Activated CD4-positive, alpha-beta T cell treated with anti-CD3 and anti-CD28 coated beads for 48 hours (primary cell): ENCODE measurements at places on chromosomes 6 and 20.

DNA sequence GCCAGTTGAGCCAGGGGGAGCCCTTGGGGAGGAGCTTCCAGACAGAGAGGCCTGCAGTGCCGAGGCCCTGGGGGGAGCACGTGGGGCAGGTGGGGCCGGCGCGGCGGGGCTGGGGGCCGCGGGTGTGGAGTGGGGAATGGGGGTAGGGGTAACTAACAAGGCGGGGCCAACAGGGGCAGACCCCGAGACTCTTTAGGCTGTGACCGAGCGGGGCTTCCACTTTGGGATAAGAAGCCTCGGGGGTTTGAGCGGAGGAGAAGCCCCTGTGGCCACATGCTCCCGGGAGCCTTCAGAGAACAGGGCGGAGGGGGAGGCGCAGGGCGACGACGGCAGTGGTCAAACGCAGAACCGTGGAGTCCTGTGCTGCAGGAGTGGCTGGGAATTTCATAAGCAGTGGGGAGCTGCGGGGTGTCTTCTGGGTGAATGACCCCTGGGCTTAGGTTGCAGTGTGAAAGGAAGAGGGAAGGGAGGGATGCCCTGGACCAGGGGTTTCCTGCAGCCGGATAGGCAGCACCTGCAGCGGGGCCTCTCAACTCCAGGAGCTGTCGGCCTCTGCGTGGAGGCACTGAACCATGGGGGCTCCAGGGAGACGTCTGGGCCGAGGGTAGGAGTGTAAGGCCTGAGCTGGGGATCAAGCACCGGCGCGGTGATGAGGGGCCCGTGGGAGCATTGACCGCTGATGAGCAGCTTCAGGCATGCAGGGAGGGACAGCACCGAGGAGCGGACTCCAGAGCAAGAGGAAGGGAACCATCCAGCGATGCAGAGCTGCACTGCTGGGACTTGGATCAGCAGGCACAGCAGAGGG is 121.0 kb downstream of the SYNDIG1 start:
- DNase-seq = no peak

- no peak for DNase-seq
Measured at GRCh38 chr6:70686548-70687133, 19.0 kb downstream of the SMAP1 start.

- no peak for DNase-seq
Measured at GRCh38 chr6:132780770-132781371, 17.6 kb downstream of the SLC18B1 start.

DNA sequence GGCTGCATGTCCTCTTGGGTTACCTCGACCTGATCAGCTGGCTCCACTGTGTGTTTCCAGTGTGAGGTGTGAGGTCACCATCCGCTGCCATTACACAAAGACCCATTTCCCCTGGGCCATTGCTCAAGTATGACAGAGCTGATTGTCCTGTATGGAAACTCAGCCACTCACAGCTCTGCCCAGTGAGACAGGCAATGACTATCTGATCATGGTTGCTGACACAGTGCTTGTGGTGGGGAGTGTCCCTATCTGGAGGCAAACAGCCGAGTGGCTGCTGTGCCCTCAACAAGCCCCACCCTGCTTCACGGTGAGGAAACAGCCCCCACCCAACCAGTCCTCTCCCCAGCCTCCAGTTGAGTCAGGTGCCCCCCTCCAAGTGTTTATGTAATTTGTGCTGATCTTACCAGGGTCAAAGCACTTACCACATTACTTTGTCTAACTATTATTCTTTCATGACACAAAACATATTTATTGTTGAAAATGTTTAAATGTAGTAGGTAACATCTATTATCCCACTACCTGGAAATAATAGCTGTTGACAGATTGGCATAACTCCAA is 11.7 kb upstream of the MAPK13 start:
- DNase-seq = peak; percentile 69

GRCh38 chr6:2848851-2849250 is 7.2 kb upstream of the SERPINB1 start:
- peak; percentile 82 for DNase-seq

DNA sequence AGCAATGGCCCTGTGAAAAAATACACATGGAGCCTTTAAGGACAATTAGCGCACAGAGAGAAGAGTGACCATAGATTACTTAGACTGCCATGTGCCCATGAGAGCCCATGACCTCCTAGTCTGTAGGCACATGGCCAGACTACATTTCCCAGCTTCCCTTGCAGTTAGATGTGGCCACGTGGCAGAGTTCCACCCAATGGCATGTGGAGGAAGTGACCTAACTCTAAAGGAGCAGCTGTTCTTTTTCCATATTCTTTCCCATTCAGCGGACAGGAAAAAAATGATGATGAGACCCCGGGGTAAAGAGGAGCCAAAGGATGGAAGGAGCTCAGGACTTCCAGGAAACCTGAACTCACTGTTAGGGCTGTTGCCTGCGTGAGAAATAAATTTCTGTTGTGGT is 116.6 kb downstream of the CBLN4 start:
- no peak for DNase-seq

- DNase-seq = peak; percentile 53
Measured at GRCh38 chr20:39874049-39874893, 814.8 kb downstream of the MAFB start.

- no peak for DNase-seq
Measured at GRCh38 chr20:17499041-17499440, 32.1 kb downstream of the BFSP1 start.

- no peak for DNase-seq
Measured at GRCh38 chr6:508614-509013, 117.1 kb downstream of the IRF4 start.

GRCh38 chr6:22392711-22393110 is 95.9 kb upstream of the PRL start:
- DNase-seq = no peak

- no peak for DNase-seq
Measured at GRCh38 chr6:22239261-22239921, 57.4 kb downstream of the PRL start.

DNA sequence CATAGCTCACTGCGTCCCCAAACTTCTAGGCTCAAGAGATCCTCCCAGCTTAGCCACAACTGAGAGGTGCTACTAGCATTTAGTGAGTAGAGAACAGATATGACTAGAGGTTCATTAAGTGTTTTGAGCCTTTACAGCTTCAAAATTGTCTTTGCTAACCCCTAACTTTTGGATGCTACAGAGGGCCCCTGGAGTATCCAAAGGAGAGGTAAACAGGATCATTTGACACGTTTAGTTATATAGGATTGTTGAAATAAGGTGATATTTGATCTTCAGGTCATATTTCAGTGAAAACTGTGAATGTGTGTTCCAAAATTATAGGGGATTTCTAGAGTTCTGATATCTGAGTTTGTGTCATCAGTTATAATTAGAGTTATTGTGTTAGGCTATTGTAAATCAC is 19.2 kb upstream of the HFE start:
- no peak for DNase-seq

GRCh38 chr20:39638731-39639130 is 676.6 kb downstream of the DHX35 start:
- no peak for DNase-seq

- peak; percentile 32 for DNase-seq
Measured at GRCh38 chr6:153001767-153002612, 519 bp downstream of the MTRF1L start.

DNA sequence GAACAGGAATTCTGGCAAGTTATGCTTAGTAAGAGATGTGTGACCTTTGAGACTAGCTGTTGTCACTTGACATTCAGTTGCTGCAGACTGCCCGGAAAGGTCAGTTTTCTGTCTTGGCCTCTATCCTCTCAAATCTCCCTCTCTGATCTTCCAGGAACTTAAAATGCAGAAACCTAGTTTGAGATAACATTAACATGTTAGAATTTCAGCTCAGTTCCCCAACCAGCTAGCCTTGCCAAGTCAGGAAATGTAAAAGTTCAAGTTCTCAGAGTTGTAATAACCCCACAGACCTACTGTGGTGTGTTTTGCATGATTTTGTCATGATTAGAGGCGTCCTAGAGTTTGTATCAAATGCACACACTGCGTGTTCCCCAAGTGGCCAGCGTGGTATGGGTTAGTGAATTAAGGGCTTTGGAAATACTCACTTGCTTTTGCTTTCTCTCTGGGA is 46.6 kb downstream of the DUSP22 start:
- no peak for DNase-seq

- no peak for DNase-seq
Measured at GRCh38 chr6:25601800-25602673, 50.0 kb upstream of the SCGN start.

DNA sequence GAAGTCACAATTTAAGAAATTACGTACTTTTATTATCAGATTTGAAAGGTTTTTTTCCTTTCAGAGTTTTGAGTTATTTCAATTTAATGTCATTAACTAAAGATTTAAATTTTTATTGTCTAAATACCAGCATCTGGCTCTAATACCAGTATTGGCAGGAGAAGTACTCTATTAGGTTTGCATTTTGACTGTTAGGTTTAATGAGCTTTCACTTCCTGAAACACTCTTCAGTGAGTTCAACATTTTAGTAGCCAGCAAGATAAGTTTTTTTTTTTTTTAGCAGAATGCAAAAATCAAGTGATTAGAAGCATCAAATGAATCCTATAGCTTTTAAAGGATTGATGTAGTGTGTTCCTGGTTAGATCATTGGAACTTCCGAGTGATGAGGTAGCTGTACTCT is 34.0 kb upstream of the SCGN start:
- no peak for DNase-seq

DNA sequence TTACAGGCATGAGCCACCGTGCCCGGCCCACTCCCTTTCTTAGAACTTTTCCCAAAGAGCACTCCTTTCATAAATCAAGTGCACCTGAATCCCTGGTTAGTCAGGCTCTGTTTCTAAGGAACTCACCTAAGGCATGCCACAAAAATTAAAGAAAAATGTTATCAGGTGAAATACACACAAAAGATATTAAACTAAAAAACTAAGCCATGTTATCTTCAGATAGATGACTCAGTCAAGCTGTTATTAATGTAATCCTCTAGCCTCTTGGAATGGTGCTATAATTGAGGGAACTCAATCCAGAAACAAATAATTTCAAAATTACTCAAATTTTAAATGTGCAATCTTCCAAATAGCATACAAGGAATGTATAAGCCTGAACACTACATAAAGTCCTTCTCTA is 83.0 kb downstream of the TENT5A start:
- no peak for DNase-seq

DNA sequence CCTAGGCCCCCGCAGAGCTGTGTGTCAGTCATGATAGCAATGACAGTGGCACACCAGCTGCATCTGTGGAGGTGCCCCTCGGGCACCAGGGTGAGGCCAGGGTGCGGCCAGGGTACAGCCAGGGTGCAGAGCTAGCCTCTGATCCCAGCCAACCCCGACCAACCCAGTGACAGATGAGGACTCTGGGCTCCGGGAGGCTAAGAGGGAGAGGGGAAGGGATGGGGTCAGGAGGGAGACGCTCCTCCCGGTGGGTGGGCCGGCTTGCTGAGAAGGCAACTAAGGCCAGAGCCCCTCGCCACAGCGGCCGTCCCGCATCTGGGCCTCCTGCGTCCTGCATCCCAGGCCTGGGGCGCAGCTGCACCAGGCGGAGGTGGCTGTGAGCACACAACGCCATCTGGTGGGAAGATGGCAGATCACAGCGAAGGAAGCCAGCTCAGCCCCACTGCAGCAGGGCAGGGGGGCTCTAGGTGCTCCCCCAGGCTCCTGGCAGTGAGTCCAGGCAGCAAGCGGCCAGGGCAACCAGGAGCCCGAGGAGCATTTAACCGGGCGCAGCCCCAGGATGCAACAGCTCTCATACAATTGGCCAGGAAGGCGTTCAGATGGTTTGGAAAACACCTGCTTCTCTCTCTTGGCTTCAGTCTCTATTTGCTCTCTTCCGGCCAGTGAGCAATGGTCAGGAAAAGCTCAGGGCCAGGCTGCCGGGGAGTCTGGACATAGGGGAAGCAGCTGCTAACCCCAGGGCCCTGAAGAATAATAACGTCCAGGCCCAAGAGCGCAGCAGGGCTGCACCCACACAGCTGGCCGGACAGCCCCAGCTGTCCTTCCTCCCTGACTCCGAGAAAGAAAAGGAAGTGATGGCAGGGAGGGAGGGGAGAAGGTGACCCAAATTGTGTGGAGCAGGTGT is 169.4 kb downstream of the TAF4 start:
- peak; percentile 46 for DNase-seq

GRCh38 chr6:134600671-134601070 is 282.8 kb upstream of the SGK1 start:
- no peak for DNase-seq

DNA sequence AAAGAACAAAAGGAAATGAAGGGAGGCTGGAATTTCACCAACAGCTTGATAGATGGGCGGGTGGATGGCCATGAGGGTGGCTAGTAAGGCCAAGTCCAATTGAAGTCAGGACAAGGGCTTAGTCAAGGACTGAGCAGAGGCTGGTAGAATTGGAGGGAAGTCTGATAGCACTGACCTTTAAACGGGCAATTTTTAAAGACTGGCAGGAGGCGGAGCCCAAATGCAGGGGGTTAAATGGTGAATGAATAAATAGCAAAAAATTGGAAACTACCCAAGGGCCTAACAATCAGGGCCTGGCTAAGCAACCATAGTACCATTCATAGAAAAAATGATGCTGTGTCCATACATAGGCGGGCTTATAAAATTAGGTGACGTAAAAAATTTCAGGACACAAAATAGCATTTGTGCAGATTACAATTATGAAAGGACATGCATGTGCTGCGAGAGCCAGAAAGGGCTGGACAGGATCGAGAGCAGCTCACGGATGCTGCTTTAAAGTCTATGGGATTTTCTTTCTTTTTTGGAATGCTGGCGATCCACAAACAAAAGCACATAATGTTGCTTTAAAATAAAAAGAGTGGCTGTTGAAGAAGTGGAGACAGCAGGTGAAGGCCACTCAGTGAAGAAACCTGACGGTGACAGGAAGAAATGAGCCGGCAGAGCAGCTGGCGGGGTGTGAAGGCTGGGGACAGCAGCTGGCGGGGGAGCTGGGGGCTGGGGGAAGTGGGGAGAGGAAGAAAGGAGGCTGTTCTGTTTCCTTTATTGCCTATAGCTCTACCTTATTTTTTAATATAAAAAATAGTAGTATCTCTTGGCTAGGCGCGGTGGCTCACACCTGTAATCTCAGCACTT is 42.8 kb upstream of the TAF8 start:
- DNase-seq = peak; percentile 61

- no peak for DNase-seq
Measured at GRCh38 chr20:17559338-17559737, 10.5 kb upstream of the DSTN start.

DNA sequence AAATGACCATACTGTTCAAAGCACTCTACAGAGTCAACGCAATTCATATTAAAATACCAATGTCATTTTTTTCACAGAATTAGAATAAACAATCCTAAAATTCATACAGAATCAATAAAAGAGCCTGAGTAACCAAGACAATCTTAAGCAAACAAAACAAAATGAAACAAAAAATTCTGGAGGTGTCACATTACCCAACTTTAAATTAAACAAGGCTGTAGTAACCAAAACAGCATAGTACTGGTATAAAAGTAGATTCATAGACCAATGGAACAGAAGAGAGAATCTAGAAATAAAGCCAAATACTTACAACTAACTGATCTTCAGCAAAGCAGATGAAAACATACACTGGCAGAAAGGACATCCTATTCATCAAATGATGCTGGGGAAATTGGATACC is 346.9 kb upstream of the JAG1 start:
- DNase-seq = no peak

DNA sequence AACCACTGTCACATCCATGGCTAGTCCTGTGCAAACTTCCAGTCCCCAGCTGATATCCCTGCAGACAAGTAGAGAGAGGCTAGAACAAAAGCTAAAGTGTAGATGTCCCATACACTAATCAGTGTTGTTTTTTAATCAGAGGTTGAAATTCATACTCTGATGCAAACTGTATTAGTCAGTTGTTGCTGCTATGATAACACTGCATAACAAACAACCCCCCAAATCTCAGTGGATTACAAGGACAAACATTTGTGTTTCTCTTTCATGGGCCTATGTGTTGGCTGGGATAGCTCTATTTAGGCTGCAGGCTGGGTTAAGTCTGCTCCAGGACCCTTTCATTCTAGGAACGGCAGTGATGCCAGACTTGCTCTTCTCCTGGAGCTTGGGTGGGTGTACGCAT is 26.8 kb downstream of the BNIP5 start:
- no peak for DNase-seq
